Central memory CD8-positive, alpha-beta T cell (primary cell): ENCODE measurements at places on chromosomes 4 and X.
A peak's percentile ranks its signal among the peaks of the same experiment; 100 is the strongest.

- no peak overlapping the region for H3K27ac ChIP-seq
- no peak overlapping the region for H3K4me3 ChIP-seq
- no peaks in the 10 kb centered on the region for H3K4me1 ChIP-seq
- H3K36me3 ChIP-seq: no peaks in the 10 kb centered on the region
- DNase-seq: no peak
Observed at GRCh38 chr4:155434366-155434765, 57.6 kb upstream of the MAP9 start.

DNA sequence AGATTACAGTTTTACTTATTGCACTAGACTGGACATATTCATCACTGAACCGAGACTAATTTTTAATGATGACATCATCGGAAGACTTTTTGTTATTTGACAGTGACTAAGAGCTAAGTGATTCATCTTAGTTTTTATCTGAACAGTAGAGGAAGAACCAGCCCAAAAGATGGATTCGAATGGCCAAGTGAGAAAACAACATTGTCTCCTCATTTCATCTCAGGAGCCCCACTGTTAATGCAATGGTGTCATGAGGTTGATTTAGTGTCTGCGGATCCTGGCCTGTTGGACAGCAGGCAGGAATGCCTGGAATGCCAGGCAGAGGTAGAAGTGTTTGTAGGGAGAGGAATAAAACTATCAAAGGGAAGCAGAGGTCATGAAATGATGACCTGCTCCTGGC lies 37.8 kb upstream of the HPF1 start:
- H3K36me3 ChIP-seq: no peaks in the 10 kb centered on the region
- H3K4me3 ChIP-seq: no peak overlapping the region
- DNase-seq: no peak

DNA sequence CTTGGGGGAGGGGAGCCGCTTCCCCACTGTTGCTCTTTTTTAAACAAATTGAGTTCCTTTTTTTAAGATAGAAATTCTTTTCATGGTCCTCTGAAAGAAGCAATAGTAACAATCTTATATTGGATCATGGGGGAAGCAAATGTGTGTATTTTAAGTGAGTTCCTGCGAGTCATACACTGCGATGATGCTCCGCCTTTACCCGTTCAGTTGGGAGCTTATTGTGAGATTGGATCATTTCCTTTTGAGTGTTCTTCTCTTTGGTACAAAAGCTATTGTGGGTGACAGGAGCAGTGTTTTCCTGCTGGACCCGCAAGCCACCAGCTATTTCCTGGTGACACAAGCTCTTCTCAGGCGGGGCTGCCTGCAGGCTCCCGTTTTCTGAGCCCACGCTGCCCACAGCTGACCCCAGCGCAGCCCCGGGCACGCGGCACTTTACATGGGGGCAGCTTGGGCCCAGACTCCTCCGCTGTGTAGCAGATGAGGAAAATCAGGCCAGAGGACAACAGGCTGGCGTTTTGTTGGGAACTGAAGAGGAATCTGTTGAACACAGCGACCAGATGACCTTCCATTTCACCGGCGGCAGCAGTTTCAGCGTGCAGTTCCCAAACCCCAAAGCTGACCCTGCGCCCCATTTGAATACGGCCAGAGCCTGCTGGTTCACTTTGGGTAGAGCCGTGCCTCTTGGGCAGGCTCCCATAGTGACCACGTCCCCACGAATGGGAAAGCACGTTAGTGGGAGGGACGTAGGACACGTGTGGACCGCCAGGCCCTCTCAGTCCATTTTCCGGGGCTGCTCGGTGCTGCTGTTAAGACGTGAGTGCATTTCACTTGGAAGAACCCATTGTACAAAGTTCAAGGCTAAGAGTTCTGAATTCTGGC lies 12.2 kb downstream of the TADA2B start:
- no peak overlapping the region for H3K27ac ChIP-seq
- peaks cover 8% of the 10 kb centered on the region for H3K4me1 ChIP-seq
- DNase-seq: no peak
- no peak overlapping the region for H3K4me3 ChIP-seq

DNA sequence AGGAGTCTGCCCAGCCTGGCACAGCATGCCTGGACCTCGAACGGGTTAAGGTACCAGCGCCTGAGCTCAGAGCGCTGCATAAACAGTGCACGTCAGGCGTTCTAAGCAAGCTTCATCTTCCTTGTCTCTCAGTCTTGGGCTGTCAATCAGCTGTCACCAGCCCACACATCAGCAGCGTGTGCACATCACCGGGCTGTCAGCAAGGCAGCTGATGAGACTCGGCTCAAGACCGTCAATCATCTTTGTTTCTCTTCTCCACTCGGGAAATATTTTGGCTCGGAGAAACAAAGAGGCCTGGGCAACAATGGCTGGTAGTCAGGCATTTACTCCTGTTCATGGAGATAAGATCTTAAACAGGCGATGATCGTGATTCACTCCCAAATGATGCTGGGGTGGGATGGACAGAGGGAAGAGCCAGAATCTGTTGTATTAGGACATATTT lies 141.3 kb downstream of the LDB2 start:
- no peaks in the 10 kb centered on the region for H3K4me1 ChIP-seq
- peaks cover 8% of the 10 kb centered on the region for H3K27me3 ChIP-seq
- no peak overlapping the region for H3K4me3 ChIP-seq
- H3K27ac ChIP-seq: no peak overlapping the region
- no peak for DNase-seq
- H3K36me3 ChIP-seq: no peaks in the 10 kb centered on the region

DNA sequence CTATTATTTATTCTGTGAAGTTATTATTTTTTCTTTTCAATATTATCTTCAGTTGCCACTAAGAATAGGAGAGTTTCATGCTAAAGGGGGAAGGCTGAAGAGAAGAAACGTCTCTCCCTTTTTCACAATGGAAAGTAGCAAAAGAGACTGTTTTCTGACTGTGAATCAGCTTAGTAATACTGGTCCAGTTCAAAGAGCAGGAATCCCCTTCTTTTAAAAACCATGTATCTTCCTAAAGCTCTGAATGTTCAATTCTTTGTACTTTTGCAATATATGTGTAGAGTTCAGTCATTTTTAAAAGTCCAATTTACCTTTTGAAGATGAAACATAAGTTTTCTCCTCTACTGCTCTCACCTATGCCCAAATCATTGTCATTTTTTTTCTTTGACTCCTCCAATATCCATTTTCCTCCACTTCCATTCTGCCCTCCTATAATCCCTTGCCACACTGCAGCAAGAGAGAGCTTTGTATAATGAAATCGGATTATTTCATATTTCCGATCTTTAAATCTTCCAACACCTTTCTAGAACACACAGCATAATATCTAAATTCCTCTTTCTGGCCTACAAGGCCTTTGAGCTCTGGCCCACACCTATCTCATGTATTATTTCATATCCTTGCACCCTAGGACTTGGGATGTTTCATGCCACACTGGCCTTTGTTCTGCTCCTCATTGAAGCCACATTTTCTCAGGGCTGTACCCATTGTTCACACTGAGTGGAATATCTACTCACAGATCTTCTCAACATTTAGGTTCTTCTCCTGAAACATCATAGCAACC lies 195.3 kb downstream of the CAMK2D start:
- H3K4me3 ChIP-seq: no peak overlapping the region
- H3K27ac ChIP-seq: no peak overlapping the region
- peaks cover 9% of the 10 kb centered on the region for H3K36me3 ChIP-seq
- DNase-seq: no peak
- H3K27me3 ChIP-seq: no peaks in the 10 kb centered on the region
- H3K4me1 ChIP-seq: peaks cover 37% of the 10 kb centered on the region

DNA sequence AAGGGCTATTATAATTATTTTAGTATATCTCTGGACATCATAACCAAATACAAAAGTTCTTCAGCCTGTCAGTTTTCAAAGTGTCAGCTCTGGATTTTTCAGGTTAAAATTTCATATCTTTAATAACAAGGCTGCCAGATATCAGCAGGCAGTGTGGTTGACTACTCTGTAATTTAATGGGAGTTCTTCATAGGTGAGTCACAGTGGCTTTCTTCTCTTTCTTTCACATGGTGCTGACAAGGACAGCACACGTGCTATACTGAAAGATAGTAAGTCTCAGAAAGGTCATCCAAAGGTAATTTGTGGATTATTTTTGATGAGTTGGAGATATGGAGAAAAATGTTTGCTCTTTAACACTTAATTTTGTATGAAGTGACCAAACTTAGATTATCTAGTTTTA lies 43.2 kb downstream of the GALNT7 start:
- H3K27me3 ChIP-seq: no peaks in the 10 kb centered on the region
- no peak overlapping the region for H3K4me3 ChIP-seq
- H3K36me3 ChIP-seq: peaks cover 1% of the 10 kb centered on the region
- H3K27ac ChIP-seq: no peak overlapping the region
- no peak for DNase-seq

DNA sequence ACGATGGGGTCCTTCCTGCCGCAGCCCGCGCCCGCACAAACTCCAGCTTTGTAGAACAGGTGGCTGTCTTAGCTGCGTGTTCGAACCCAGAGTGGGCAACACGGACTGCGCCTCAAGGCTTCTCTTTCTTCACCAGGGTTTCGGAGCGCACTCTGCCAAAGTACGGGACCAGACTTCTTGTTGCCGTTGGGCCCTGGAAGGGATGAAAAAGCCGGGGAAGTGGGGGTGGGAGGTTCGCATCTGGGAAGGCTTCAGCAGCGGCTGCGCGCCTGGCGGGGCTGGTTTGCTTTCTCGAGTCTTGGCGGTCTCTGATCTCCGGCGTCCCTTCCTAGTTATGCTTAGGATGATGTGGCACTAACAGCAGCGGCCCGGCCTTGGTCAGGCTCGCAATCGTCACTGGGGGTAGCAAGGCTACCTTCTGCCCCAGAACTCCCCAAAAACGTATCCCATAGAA lies 673 bp downstream of the PARM1 start:
- no peak overlapping the region for H3K27ac ChIP-seq
- no peak for DNase-seq
- peaks cover 62% of the 10 kb centered on the region for H3K27me3 ChIP-seq
- no peaks in the 10 kb centered on the region for H3K4me1 ChIP-seq

GRCh38 chr4:162954976-162955375 lies 211.7 kb downstream of the NAF1 start:
- DNase-seq: no peak
- no peak overlapping the region for H3K27ac ChIP-seq
- no peak overlapping the region for H3K4me3 ChIP-seq
- no peaks in the 10 kb centered on the region for H3K36me3 ChIP-seq

GRCh38 chr4:94700298-94700697 lies 57.5 kb upstream of the BMPR1B start:
- H3K27ac ChIP-seq: no peak overlapping the region
- no peak for DNase-seq
- H3K27me3 ChIP-seq: no peaks in the 10 kb centered on the region
- no peak overlapping the region for H3K4me3 ChIP-seq
- no peaks in the 10 kb centered on the region for H3K36me3 ChIP-seq

DNA sequence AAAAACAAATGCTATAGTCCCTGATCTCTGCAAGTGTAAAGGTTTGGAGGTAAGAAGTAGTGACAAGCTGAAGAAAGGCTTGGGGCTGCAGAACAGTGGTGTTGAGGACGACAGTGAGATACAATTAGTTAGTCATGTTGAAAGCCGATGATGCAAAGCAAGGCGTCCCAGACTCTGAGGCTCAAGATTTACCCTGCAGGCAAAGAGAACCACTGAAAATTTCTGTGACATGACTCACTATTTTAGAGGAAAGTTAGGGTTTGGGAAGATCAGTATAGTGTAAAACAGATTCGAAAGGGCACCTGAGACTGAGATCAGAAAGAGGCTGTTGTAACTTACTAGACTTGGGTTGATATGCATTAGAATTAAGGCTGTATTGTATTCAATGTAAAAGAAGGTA lies 281.3 kb upstream of the FTHL17 start:
- no peak overlapping the region for H3K4me3 ChIP-seq
- DNase-seq: no peak
- no peaks in the 10 kb centered on the region for H3K27me3 ChIP-seq
- no peaks in the 10 kb centered on the region for H3K4me1 ChIP-seq

- no peak for DNase-seq
- H3K4me3 ChIP-seq: no peak overlapping the region
- peaks cover 3% of the 10 kb centered on the region for H3K36me3 ChIP-seq
- peaks cover 34% of the 10 kb centered on the region for H3K4me1 ChIP-seq
- H3K27ac ChIP-seq: no peak overlapping the region
Observed at GRCh38 chr4:3295837-3296624, 3.2 kb downstream of the RGS12 start.

DNA sequence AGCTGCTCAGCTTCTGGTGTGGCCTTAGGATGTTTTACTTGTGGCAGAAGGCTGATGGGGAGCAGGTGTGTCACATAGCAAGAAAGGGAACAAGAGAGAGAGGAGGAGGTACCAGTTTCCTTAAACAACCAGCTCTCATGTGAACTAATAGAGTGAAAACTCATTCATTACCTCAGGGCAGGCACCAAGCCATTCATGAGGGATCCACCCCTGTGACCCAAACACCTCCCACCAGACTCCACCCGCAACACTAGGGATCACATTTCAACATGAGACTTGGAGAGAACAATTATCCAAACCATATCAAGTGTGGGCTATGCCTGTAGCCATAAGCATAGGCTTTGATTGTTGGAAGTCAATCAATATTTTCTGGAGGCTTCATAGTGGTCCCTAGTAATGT lies 56.0 kb downstream of the GSX2 start:
- no peaks in the 10 kb centered on the region for H3K4me1 ChIP-seq
- H3K27ac ChIP-seq: no peak overlapping the region
- no peak for DNase-seq
- no peaks in the 10 kb centered on the region for H3K36me3 ChIP-seq
- peaks cover 37% of the 10 kb centered on the region for H3K27me3 ChIP-seq
- no peak overlapping the region for H3K4me3 ChIP-seq

GRCh38 chr4:42636645-42636949 lies 20.3 kb downstream of the ATP8A1 start:
- DNase-seq: no peak
- H3K4me1 ChIP-seq: peaks cover 78% of the 10 kb centered on the region
- no peaks in the 10 kb centered on the region for H3K27me3 ChIP-seq
- peak overlapping the region; percentile 11 for H3K4me3 ChIP-seq
- peak overlapping the region; percentile 45 for H3K27ac ChIP-seq

DNA sequence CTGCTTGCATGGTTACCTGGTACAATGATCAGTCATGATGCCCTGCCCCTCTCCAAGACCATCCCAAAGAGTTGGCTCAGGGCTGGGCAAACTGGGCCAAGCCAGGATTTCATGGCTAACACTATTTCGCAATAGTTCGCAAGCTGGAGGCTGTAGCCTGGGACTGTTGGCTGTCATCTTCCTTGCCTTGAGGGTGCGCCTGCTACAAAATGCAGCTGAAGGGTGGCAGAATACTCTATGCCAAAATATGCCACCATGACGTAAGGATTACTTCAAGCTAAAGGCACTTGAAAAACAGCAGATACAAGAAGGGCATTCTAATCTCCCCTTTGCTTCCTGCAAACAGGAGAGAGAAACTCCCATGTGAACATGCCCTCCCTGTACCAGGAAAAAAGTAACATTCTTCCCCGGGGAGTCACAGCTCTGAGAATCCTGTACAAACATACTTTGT lies 21.0 kb downstream of the SAT1 start:
- no peak for DNase-seq
- H3K4me3 ChIP-seq: no peak overlapping the region
- no peaks in the 10 kb centered on the region for H3K27me3 ChIP-seq
- H3K27ac ChIP-seq: no peak overlapping the region
- H3K36me3 ChIP-seq: peaks cover 1% of the 10 kb centered on the region
